ENCODE measurements at places on chromosomes 5 and 9.

DNA sequence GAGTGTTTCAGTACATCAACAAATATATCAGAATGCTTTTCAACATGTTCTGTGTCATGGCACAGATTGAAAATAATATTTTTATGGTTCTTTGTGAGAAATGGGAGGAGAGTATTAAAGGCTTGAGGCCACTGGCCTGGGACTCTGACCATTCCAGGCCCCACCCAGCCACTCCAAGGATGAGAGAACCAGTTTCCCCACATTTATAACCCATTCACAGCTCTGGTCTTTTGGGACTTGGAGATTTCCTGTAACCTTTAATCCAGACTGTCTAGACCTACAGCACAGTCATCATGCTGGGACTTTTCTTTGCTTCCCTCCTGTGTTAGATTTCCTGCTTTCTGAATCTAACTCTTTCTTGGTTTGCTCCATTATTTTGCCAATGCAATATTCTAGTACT is 389.6 kb downstream of the KIAA0825 start:
- DNase-seq: no peak

DNA sequence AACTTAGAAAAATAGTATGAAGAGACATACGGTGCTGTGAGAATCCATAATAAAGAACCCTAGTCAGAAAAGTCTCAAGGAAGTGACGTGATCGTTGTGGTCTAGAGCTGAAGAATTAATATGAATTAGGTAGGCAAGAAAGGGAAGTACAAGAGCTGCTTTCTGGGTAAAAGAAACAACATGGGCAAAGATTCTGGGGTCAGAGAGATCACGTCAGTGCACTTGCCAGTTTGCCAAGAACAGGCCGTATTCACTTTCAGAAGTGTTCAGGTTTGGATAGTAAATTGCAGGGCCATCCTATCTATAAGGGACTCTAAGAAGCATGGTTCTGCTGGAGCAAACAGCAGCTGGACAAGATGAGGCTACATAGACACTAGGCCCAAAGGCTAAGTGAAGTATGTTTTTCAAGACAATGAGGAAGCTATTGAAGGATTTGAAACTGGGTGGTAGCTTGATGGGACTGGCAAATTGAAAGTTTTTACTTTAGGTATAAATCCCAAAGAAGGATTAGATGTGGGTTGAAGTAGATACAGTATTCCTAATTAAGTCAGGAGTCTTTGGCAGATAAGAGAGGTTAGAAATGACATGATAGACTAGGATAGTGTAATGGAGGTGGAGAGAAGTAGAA is 4.8 kb upstream of the CHD1 start:
- no peak for DNase-seq

- no peak for DNase-seq
These were observed 26.6 kb downstream of the FAM163B start for GRCh38 chr9:133582501-133583045.

GRCh38 chr9:97711223-97711626 is 14.1 kb upstream of the XPA start:
- no peak for DNase-seq

DNA sequence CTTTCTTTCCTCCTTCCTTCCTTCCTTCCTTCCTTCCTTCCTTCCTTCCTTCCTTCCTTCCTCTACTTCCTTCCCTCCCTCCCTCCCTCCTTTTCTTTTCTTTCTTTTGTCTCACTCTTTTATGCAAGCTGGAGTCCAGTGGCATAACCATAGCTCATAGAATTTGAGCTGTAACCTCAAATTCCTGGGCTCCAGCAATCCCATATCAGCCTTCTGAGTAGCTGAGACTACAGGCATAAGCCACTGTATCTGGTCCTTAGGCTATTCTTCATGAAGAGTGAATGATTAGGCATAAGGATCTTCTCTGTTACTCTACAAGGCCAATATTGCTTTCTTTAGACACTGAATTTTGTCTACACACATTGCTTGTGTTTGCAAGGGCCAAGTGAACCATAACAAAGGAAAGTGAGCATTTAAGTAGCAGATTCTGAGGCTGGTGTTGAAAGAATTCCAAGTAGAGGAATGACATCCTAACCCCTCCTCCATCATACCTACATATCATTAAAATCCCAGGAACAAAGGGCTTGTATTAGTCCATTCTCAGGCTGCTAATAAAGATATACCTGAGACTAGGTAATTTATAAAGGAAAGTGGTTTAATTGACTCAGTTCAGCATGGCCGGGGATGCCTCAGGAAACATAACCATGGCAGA is 293.2 kb downstream of the HCN1 start:
- DNase-seq: no peak

GRCh38 chr9:37121881-37122280 is 1.5 kb downstream of the ZCCHC7 start:
- DNase-seq: no peak

- DNase-seq: no peak
These were observed 5.3 kb upstream of the ARHGEF37 start for GRCh38 chr5:149576021-149576420.

DNA sequence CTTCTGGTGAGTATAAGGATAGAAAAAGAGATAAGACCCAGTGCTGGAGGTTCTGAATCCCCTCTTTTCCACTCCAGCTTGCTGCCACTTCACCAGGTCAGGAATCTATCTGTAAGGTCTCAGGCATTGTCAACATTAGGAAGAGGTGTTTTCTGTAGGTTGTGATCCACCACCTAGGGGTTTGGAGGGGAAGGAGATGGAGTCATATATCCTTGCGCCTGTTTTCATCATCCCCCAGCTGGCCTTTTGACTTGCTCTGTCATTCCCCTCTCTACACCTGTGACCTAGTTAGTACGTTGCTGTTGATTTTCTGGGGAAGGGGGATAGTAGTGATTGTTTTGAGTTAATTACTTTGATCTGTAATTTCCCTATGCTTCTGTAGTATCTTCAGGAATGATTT is 20.5 kb downstream of the SPINK5 start:
- no peak for DNase-seq

DNA sequence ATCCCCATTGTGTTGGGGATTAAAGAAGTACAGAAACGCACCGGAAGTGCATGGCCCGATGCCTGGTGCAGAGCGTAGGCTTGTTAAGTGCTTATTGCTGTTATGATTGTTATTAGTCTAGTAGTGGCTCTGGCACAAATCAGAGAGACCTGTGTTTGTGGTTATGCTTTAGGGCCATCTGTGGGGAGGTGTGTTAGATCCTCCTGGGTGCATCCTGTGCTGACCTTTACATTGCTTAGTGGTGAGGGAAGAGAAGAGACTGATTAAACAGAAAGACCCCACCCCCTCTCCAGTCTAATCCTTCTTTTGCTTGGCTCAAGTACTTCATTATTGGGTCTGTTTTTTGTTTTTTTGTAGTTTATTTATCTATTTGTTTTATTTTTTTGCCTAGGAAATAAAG is 112.7 kb upstream of the SPRY4 start:
- no peak for DNase-seq

- peak; percentile 82 for DNase-seq
These were observed 155.6 kb downstream of the ARHGAP26 start for GRCh38 chr5:142925795-142926194.

DNA sequence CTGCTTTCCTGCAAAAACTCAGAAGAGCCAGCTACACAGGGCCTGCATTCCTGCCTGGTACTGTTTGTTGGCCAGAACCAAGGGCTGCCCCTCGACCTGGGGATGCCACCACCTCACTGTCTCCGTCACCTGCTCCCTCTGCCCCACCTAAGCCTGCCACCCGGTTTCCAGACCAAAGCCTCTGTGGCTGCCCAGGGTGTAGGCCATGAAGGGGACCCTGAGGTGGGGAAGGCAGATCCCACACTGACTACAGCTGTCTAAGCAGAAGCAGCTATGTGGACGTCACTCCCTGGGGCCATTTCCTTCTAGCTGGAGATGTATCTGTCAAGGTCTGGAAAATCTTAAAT is 35.8 kb downstream of the RASGEF1C start:
- no peak for DNase-seq

- peak; percentile 32 for DNase-seq
These were observed 923 bp downstream of the RECK start for GRCh38 chr9:36037549-36038122.

DNA sequence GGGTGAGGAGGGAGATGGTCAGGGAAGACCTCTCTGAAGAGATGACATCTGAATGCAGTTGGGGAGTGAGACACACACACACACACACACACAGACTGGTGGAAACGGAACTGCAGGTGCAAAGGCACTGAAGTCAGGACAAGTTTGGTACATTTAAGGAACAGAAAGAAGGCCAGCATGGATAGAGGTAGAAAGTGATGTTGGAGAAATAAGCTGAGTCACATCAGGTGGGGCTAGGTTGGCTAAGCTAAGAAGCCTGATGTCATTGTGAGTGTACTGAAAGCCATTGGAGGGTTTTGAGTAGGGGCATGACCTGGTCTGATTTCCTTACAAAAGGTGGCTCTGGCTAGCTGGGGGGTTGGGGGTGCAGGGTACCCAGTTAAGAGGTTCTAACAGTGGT is 3.1 kb downstream of the BSPRY start:
- DNase-seq: no peak

DNA sequence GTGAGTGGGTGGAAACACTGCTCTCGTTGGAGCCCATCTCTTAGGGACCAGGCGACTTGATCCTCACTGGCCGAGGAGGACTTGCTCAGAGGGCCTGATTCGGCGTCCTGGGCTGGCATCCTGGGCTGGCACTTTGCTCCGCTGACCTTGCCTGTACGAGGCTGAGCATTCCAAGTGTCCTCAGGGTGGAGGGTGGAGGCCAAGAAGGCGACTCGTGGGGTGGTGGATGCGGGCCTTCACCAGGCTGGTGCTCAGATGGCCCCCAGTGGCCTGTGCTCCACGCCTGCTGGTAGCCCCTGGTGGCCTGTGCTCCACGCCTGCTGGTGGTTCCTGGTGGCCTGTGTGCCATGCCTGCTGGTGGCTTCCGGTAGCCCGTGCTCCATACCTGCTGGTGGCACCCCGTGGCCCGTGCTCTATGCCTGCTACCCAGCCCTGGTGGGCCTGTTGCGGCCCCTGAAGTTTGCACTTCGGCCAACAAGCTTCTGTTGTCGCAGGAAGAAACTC is 42.9 kb downstream of the PHF2 start:
- DNase-seq: no peak

GRCh38 chr9:117412841-117413240 is 2.0 kb downstream of the ASTN2 start:
- DNase-seq: no peak

GRCh38 chr5:6427694-6428093 is 21.0 kb upstream of the UBE2QL1 start:
- no peak for DNase-seq

- DNase-seq: no peak
These were observed 2.9 kb upstream of the NXNL2 start for GRCh38 chr9:88531920-88532698.

DNA sequence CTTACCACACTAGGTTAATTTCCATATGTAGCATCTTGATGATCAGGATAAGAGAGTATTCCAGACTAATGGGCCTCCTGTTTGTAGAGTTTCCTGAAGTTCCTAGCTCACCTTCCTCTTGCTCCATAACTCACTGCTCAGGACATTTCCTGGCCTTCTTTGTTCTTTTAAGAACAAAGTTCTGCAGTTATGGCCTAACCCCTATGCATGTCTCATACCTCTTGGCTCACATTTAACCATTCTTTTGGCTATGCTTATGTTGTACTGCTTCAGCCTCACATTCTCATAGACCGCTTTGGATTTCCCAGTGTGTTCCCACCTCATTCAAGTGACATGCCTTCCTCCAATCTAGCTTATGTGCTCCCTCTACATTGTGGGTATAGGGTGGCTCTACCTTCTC is 40.5 kb upstream of the HMGCS1 start:
- DNase-seq: no peak

DNA sequence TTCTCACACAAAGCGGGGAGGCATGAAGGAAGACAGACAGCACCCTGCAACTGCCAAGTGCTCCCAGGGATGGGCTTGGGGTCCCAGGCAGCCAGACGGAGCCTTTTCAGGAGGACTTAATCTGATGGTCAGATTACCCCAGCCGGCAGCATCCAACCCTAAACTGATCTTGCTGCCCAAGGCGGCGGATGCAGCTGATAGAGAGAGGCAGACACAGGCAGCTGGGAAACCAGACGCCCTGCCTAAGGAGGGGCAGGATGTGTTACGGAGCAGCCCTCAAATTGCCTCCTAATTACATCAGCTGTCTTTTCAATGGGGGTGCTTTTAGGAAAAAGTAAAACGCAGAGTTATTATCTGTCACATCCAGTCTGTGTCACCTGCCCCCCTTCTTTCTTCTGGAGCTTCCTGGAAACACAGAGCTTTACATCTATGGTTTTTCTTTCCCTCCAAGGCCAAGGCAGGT is 190.9 kb upstream of the PANK3 start:
- DNase-seq: no peak

DNA sequence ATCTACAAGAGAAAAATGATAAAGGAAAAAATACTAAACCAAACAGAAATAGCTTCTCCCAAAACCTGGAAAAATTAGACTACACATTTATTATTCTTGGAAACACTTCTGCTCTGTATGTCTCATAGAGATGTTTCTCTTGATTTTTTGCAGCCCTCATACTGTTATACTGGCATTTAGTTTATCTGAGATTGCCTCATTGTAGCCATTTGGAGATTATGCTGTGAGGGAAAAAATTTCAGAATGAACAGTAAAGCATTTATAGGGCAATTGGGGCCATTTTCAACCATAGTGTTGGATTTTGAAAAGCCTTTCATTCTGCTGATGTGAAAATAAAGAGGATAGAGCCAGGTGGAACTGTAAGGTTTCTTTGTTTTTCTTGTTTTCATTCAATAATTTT is 441.8 kb upstream of the RIOK2 start:
- DNase-seq: no peak

GRCh38 chr5:99590806-99591205 is 662.0 kb upstream of the CHD1 start:
- DNase-seq: no peak

GRCh38 chr5:111562561-111562960 is 50.2 kb upstream of the STARD4 start:
- no peak for DNase-seq

DNA sequence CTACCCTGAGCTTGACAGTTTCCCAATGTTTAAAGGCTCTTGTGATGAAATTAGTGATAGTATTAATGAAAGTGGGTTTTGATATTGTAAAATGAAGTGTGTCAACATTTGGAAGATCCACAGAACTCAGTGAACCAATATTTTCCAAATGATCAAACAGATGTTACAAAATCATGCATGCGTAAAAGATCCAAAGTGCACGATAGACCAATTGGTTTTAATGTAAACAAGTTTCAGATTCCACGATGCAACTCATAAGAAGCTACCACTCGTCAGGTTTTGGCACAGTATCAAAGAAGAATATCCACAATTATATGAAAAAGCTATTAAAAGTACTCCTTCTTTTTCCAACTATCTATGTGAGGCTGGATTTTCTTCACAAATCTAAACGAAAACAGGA is 82.3 kb downstream of the SLC38A9 start:
- no peak for DNase-seq

GRCh38 chr9:3507395-3508077 is 18.3 kb downstream of the RFX3 start:
- DNase-seq: no peak

- DNase-seq: no peak
These were observed 243.6 kb upstream of the PANK3 start for GRCh38 chr5:168822745-168823281.

GRCh38 chr9:131640438-131641137 is 95.3 kb downstream of the PRRT1B start:
- peak; percentile 52 for DNase-seq
